ENCODE measurements at places on chromosomes 2 and 18. TPM values are rescaled to one million over a fixed set of nuclear protein-coding genes. Genes with fewer than 3 reads are reported as not detected.
A peak's percentile ranks its signal among the peaks of the same experiment; 100 is the strongest.

DNA sequence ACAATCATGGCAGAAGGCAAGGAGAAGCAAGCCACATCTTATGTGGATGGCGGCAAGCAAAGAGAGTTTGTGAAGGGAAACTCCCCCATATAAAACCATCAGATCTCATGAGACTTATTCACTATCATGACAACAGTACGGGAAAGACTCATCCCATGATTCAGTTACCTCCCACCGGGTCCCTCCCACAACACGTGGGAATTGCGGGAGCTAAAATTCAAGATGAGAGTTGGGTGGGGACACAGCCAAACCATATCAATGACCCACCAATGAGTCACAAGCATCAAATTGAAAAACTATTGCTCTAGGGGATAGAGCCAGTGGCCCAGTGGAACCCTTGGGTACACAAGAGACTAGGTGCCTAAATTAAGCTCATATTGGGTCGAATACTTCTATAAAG is 157.4 kb downstream of the FBXO15 start:
- DNase-seq: no peak

- DNase-seq: no peak
Measured at GRCh38 chr2:2026851-2027250, 282.5 kb upstream of the PXDN start.

DNA sequence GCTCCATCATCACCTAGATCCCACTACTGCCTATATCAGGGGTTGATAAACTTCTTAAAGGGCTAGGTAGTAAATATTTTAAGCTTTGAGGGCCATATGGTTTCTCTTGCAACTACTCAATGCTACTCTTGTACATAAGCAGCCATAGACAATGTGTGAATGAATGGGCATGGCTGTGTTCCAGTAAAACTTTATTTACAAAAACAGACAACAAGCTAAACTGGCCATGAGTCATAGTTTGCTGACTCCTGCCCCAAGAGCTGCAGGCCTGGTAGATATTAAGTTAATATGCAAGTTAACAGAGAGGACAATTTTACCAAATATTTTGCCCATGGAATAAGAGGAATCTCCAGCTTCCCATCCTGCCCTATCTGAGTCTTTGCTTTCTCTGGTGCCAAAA is 29.8 kb upstream of the MYO3B start:
- DNase-seq: no peak

GRCh38 chr2:25159949-25160348 is 8.4 kb downstream of the POMC start:
- DNase-seq: no peak

GRCh38 chr2:238256594-238257104 is 16.8 kb upstream of the HES6 start:
- DNase-seq: peak; percentile 62

DNA sequence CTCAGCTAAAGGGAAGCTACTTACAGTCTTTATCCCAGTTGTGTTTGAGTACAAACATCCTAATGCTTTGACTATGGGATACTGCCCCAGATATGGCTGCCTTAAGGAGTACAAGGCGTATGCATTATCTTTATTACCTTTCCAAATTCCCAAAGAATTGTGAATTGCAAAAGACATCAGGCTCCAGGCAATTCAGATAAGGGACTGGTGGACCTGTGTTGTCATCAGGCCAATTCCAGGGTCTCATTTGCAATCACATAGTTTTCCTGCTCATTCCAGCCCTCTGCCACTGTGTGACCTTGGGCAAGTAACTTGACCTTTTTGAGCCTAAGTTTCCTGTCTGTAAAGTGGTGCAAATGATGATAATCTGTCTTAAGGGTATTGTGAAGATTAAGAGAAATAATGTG is 137.5 kb downstream of the FMNL2 start:
- DNase-seq: no peak

DNA sequence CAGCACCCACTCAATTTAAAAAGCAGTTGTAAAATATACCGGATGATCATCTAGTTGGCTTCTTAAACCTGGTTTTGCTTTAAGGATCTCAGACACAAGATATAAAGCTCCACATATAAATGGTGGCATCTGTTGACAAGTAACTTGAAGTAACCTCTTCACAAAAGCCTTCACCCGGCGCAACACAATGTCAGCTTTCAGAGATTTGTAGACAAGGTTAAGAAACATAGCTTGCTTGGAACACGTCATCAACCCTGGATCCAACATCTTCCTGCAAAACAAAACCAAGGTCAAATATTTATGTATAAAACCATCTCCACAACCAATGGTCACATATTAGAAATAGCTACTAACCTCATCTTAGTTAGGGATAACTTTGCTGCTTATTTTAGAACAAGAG is 8.3 kb downstream of the CEBPZ start:
- no peak for DNase-seq

DNA sequence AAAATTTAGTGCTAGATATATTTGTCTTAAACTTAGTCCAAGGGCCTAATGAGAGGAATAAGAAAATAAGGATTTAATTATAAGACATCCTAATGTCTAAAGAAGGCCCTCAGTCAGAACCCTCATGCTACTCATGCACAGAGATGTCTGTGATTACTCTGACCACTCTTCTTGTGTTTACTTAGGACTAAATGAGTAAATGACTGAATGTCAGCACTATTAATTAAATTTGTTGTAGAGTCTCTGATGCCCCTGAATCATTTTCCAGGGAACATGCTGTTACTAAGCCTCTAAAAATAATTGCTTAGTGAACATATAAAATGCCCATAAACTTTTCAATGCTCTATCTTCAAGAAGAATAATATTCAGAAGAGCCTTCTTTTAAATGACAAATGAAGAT is 32.4 kb downstream of the GULP1 start:
- no peak for DNase-seq

- DNase-seq: no peak
Measured at GRCh38 chr18:6255116-6255705, 159.5 kb downstream of the L3MBTL4 start.

- no peak for DNase-seq
Measured at GRCh38 chr18:42798606-42799170, 316.8 kb downstream of the RIT2 start.

DNA sequence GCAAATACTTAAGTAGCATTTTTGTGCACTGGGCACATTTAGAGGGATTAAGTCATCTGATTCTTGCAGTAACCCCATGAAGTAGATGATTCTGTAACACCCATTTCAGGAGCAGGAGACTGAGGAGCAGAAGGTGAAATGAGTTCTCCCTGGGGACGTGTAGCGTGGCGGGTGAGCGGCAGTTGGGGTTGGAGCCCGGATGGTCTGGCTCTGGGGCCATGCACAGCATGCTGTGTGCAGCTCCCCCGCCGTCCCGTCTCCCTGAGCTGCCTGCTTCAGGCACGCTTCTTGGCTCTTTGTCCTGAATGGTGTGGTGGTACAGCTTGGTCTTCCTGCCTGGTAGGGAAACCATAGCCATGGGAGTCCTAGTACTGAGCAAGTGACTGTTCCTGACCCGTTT is 32.4 kb downstream of the INPP4A start:
- no peak for DNase-seq

GRCh38 chr18:60053747-60054304 is 154.0 kb downstream of the PMAIP1 start:
- no peak for DNase-seq

GRCh38 chr2:241540771-241541561 is 17.6 kb upstream of the BOK start:
- DNase-seq: peak; percentile 46

- DNase-seq: no peak
Measured at GRCh38 chr2:117983040-117983439, 30.8 kb downstream of the CCDC93 start.

GRCh38 chr2:40201425-40201824 is 250.5 kb downstream of the SLC8A1 start:
- DNase-seq: no peak

GRCh38 chr18:35131387-35132020 is 90.3 kb downstream of the MAPRE2 start:
- no peak for DNase-seq

DNA sequence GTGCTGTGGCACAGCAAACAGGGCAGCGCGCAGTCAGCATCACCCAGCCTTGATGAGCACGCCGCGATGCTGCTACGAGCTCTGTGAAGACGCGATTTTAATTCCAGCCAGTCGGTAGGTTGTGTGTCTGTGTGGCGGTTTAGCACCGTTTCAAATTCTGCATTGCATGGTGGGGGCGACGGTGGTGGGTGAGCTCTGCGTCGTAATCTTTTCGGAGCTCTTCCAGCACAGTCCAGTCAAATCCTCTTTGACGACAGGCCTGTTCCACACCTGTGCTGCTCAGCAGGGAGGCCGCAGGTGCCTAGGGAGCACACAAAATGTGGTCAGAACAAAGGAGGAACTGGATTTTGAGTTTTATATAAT is 8.6 kb downstream of the ALLC start:
- no peak for DNase-seq

DNA sequence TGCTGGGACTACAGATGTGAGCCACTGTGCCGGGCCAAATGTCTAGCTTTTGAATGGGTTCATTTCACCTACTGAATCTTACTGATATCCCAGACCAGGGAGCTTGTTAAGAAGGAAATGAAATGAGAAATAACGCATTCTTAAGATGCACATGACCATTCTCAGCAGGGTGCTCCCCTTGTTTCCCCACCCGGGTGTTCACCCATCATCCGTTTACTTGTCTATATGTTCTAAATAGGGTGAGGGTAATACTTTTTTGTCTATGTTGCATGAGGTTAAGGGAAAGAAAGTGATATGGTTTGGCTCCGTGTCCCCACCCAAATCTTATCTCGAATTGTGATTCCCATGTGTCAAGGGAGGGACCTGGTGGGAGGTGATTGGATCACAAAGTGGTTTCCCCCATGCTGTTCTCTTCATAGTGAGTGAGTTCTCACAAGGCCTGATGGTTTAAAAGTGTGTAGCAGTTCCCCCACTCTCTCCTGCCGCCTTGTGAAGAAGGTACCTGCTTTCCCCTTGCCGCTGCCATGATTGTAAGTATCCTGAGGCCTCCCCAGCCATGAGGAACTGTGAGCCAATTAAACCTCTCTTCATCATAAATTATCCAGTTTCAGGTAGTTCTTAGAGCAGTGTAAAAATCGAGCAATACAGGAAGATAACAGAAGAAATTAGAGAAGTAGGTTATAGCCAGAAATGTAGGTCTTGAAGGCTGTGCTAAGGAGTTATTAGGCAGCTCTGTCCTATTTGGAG is 129.1 kb downstream of the DDX1 start:
- no peak for DNase-seq

YWHAQ gene
- total RNA-seq: 178 TPM

UBXN4 gene
- total RNA-seq: 58.1 TPM

CFAP53 gene
- total RNA-seq: 0.16 TPM

CNTNAP5 gene
- total RNA-seq: not detected
